Adrenal gland (tissue), 19 donors: ENCODE measurements at places on chromosomes 16 and 17. TPM values are rescaled to one million over a fixed set of nuclear protein-coding genes. Genes with fewer than 3 reads are reported as not detected.
A peak's percentile ranks its signal among the peaks of the same experiment; 100 is the strongest.

DNA sequence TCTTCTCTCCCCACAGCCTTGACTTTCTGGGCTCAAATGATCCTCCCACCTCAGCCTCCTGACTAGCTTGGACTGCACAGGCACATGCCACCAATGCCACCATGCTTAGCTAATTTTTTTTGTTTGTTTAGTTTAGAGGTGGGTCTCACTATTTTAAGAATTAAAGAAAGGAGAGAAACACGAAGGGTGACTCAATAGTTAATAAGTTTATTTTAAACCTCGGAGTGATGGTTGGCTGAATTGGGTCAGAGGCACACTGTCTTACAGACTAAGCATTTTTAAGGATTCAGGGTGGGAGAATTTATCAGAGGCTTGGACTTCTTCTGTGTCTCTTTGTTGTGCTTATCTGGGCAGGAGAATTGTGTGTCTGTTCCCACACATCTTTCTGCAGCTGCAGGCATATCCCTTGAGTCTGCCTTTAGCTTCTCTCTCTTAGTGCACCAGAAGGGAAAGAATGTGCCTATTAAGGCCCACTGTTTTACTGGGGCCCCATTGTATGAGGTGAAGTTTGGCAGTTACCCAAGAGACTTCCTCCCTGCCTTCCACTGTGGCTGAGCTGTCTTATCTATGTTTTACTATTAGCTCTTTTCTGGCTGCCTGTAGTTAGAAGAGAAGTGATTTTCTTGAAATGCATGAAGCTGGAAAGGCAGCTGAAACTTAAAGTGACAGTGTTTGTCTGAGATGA, 2172.0 kb downstream of the TP53TG3F start:
- DNase-seq, result no peak

GRCh38 chr16:28597692-28598261, 927 bp upstream of the SULT1A2 start:
- no peak for DNase-seq

DNA sequence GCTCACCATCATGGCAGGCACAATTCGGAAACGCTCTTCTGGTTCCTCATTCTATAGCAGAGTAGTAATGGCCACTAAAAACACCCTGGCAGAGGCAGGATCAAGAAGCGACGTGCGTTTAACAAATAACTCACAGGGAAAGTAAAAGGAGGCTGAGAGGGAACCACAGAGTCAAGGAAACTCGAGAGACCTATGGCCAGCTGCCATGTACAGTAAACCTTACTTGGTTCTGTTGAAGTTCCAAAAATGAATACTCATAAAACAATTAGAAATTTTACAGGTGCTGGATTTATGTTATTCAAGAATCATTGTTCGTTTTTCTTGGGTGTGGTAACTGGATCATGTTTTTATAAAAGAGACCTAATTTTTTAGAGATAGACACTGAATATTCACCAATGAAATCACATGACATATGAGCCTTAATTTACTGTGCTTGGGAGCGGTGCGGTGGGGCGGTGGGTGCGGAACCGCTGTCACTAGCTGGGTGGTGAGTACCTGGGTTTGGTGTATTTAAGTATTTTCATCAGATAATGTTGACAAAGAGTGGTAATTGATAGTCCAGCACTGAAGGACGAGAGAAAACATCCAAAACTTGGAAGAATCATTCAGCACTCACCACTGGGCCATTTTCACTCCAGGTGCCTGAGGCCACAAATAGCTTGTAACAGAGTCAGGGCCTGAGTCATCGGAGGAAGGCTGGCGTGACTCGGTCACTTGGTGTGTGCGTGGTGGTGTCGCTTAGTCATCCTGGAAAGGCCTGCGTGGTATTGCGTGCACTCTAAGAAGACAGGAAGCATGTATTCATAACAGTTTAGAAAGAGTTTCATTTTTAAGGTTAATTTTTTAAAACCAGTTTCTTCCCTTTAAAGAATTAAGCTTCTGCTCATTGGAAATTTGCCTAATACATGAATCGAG, 135.4 kb upstream of the CHMP6 start:
- peak; percentile 95 for DNase-seq

DNA sequence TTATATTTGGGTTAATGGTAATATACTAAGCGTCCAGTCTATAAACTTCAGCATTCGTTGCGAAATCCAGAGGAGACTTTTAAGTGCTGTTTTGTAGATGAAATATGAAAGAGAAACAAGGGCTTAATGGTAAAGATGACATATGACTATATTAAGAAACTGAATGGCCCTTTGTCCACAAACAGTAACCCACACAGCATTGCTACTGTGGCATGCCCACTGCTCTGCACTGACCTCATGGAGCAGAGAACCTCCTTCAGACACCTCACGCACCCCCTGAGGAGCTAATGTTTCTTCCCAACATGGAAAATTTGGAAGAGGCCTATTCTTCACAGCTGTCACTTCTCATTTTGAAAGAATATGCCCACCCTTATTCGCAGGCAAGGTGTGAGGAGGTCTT, 26.7 kb downstream of the ASPA start:
- DNase-seq, result no peak

GRCh38 chr16:11051879-11052808, 107.8 kb downstream of the CLEC16A start:
- DNase-seq, result no peak

Gene DBNDD1
- total RNA-seq, result 1.4 TPM

DNA sequence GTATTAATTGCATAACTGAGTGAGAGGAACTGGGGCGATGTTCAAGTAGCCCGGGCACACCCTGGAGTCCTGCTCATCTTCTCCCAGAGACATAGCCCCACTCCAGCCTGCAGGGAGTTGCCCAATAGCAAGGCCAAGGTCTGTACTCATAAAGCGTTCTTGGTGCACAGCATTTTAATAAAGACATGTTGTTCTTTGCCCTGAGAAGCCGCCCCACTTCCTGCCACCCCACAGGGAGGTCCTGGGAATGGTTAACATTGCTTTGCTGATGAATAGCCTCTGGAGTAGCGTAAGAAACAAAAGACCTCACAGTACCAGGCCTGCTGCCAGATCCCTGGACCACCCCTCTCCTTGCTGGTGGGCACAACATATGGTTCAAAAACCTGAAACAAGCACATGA, 21.6 kb upstream of the CDH1 start:
- DNase-seq, result no peak

DNA sequence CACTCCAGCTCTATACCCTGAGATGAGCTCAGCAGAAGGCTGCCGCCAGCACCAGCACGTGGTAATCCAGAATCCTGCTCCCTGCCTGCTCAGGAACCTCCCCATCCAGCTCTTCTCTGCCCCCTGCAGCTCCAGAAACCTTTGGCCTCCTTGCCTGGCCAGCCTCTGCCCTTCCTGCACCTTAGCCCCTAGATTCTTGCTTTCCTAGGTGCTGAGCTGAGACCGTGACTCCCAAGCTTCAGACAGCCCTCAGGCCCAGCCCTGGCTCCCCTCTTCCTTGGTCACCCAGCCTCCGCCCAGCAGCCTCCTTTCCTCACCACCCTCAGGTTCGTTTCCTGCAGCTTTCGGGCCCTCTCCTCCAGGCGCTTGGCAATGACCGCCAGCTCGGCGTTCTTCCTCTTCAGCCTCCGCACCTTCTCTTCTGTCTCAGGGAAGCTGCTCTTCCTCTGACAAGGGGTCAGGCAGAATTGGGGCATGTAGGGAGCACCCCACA, 2.6 kb downstream of the TSPOAP1 start:
- DNase-seq, result no peak

DNA sequence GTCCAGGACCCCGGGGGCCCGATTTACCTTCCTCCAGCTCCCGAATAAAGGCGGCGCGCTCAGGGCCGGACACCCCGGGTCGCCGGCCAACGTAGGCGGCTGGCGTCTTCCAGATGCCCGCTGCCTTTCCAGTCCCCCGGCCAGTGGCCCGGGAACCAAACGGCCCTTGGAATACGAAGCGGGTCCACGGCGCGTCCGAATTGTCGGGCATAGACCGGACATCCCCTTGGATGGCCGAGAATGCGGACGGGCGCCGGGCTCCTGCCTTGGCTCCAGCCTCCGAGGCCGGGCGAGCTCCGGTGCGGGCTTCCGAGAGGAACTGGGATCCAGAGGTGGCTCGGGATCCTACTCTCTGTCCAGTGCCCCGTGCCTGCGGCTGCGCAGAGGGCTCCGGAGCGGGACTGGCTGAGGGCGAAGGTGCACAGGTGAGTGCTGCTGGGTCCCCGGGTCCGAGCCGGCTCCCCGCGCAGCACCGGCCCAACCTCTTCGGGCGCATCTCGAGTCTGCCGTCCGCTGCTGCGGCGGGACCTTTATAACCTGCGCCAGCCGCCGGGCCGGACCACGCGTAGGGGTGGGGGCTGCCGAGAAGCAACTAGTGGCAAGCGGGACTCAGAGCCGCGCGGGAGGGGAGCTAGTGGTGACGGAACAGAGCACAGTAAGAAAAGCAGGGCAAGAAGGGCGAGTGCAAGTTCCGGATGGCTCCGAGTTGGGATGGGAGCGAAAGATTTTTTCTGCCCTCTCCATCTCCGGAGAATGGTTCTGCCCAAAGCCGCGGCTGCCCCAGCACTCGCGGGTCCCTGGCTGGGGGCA, at the start of gene HAP1:
Gene HAP1, minus strand, starts transcription at position 505 of the 810 bp plus-strand sequence. Its CDS starts 9 bp downstream, at position 496.
- DNase-seq, result peak; percentile 35

- no peak for DNase-seq
These were observed 368.0 kb upstream of the CDH5 start for GRCh38 chr16:65998443-65998842.

- peak; percentile 62 for DNase-seq
These were observed 1.2 kb downstream of the MMP2 start for GRCh38 chr16:55480228-55480655.

DNA sequence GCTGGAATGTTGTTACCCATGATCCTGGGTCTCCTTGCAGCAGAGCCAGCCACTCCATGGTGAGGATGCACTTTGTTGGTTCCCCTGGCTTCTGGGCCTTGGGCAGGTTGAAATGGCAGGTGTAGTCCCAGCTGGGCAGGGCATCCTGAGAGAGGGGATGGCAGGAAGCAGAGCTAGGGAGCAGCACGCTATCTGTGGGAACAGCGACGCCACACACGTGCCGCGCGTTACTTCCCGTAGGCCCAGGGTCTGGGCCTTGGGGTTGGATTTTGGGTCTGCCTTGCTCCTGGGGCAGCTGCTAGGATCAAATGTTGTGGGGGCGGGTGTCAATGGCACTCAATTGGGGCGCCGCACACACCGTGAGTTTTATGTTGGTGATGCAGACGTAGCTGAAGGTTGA, 368.0 kb downstream of the CPPED1 start:
- DNase-seq, result no peak

Gene ABCC11
- total RNA-seq, result 0.25 TPM

DNA sequence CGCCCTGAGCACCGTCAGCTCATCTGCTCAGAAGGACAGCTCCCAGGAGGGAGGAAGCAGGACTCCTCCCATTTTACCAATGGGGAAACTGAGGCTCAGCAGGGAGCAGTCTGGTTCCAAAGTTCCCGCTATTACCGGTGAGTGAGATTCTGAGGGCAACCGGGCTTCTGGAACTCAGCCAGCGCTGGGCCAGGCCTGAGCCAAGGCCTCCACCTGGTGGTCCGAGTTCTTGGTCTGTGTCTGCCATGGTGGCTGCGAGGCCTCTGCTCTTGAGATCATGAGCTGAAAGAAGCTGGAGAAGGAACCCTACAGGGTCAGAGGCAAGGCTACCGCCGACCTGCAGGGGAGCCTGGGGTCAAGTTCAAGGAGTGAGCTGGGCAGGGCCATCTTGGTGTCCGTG, 110.8 kb upstream of the GSE1 start:
- no peak for DNase-seq

Gene MILR1
- total RNA-seq, result 2.9 TPM

DNA sequence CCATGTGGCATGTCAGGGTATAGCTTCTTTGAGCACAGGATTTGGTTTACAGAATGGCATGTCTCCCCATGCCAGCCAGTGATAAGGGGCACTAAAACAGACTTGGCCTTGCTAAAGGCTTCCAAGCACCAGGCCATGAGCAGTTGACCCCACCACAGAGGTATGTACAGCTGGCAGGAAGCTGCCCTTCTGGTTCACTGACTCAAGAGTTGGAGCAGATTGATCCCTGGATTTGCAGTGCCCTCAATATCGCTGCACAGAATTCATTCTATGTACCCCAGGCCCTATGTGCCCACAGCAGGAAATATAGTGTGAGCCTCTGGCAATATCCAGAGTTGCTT, 24.3 kb downstream of the HLF start:
- DNase-seq, result no peak

DNA sequence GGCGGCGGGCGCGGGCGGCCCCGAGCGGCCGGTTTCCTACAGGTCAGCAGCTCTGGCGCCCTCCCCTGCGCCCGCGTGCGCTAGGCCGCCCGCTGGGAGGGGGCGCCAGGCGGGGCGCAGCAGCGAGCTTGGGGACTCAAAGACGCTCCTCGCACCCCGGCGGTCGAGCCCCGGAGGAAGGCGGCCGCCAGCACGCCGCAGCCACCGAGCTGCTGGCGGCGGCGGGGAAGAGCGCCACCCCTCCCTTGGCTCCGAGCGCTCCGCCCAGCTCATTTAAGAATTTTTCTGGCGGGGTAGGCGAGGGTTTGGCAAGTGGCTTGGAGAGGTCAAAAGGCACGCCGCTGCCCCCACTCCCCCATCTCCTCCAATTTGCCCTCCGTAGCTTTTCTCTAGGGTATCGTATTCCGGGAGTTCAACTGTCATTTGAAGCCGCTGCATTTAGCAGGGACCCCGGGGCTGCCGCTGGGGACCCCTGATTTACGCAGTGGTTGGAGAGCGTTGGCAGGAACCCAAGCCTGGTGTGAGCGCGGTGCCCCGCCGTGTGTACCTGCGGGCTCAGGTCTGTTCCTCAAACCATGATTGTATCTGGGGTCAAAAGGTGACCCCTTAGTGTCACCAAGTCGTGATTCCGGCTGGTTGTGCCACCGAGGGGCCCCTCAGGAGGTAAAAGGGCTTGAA, 59.5 kb upstream of the GSE1 start:
- peak; percentile 66 for DNase-seq

- DNase-seq, result no peak
These were observed 197.3 kb downstream of the CEP112 start for GRCh38 chr17:65994679-65995078.

DNA sequence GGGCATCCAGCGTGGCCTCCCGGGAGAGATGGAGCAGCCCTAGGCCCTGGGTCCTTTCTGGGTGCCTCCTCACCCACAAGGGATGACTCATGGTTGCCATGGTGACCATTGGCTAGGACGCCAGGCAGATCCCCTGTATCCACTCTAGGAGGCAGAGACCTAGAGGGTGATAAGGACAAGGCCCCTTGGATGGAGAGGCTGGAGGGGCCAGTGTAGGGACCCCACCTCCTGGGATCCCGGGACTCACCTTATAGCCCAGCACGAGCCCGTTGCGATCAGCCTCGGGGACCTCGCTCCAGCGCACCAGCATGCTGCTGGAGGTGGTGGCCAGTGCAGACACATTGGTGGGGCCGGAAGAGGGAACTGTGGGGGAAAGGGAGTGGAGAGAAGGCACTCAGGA, 82.2 kb upstream of the CDC42EP4 start:
- no peak for DNase-seq

Gene HOXB4
- total RNA-seq, result 2.9 TPM

DNA sequence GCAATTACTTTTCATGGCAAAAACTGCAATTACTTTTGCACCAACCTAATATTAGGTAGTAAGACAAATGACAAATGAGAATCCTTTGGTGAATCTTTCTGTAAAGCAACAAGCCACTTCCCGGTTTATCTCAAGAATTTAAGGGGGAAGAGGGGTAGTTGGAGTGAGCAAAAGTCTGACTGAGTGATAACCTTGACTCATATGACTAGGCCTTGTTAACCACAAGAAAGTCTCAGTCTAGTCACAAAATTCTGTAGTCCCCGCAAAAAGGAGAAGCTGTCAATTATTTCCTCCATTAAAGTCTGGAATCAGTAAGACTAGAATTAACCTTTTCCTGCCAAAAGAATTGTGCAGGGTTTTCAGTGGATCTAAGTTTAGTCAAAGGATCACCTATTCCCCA, 72.2 kb upstream of the GNAO1 start:
- DNase-seq, result no peak

Gene TMC8
- 6.2 TPM for total RNA-seq
